Muscle of back (tissue), 13 donors: ENCODE measurements at places on chromosomes 16 and 17.

GRCh38 chr17:31869031-31869430 is 10.0 kb upstream of the COPRS start:
- no peak for DNase-seq

GRCh38 chr16:87056083-87056482 is 261.1 kb downstream of the C16orf95 start:
- DNase-seq: no peak

- DNase-seq: no peak
Measured at GRCh38 chr16:77591347-77591746, 131.0 kb upstream of the NUDT7 start.

DNA sequence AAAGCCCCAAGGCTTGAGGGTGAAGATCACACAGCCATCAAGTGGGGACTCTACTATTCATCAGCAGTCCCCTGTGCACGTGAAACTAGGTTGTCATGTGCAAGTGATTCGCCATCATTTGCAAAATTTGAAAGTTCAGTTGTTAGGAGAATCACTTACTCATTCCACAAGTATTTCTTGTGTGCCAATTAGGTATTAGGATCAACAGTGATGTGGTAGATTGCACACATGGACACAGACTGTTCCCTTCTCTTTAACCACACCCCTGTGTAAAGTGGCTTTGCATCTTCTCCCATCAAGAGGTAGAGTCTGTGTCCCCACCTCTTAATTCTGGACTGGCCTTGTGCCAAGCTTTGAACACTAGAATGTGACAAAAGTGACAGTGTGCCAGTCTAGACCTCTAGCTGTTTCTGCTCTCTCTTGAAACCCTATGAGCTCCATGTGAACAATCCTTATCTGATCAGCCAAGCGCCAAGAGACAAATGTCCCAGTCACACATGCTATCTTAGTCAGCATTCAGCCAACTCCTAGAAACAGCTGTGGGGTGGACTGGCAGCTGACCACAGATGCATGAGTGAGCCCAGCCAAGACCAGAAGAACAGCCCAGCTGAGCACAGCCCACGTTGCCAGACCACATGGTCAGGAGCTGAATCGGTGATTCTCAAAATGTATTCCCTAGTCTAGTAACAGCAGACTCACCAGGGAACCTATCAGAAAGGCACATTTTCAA is 31.5 kb upstream of the SHISA9 start:
- no peak for DNase-seq

- DNase-seq: no peak
Measured at GRCh38 chr17:60381958-60382357, 10.0 kb downstream of the USP32 start.

DNA sequence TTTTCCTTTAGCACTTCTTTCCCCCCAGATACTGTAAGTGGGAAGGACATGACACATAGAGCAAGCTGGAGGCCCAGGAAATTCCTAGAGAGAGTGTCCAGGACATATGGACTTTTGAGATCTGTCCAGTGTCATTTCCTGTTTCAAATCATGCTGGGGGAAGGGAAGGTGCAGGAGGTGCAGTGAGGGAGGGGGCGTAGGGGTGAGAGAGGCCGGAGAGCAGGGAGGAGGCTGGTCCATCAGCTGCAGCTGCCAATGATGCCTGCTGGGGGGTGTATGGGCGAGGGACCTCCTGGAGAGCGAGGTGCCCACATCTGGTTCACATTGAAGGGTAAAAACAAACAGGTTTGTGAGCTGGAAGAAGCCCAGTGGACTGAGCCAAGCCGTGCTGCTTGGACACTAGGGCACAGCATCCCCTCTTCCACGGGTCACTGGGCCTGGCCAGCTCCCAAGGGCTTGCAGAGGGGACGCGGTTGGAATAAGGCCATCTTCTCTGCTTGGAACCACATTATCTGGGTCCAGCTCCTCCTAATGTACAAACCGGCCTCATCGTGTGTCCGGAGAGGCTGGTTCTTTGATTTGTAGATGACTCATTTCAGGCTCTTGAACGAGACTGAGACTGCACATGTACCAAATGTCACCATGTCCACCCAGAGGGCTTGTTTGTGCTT is 70.4 kb upstream of the SMURF2 start:
- peak; percentile 66 for DNase-seq

DNA sequence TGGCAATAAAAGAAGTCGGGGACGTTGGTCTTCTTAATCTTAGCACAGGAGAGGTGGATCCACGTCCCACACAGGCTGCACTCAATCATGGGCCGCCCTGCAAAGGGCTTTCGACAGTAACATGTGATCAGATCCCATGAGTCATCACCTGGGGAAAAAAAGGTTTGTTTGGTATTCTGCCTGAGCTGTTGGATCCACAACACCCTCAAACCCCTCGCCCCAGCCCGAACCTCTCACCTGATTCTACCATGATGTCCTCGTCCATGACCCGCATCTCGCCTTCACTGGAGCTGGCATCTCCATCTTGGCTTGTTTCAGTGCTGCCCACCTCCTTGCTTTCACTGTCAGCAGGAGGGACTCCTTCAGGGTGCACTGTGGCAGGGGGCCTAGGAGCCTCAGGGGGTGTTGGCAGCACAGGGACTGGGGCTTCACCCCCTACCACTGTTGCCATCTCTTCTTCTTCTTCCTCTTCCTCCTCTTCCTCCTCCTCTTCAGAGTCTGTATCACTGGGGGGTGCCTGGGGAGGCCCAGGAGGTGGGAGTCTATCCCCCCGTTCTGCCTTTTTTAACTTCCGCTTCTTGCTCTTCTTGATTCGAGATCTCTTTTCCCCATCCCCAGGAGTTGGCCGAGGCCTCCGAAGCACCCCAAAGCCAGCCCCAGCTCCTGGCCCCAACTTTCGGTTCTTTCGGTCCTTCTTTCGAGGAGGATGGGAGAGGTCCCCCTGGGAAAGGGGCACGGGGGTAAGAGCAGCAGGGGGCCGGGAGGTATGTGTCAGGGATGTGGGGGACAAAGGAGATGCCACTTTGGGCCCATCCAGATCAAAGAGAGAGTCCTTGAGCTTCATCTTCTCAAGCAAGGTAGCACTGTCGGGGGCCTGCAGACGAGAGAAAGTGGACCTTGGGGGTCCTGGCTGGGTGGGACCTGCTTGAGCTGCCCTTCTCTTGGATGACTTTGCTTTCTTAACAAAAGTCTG is 1.7 kb upstream of the DVL2 start:
- DNase-seq: no peak

- DNase-seq: peak; percentile 26
Measured at GRCh38 chr16:78930561-78930960, 670.0 kb downstream of the MAF start.

- DNase-seq: no peak
Measured at GRCh38 chr17:39777534-39778365, 40.0 kb downstream of the GRB7 start.

DNA sequence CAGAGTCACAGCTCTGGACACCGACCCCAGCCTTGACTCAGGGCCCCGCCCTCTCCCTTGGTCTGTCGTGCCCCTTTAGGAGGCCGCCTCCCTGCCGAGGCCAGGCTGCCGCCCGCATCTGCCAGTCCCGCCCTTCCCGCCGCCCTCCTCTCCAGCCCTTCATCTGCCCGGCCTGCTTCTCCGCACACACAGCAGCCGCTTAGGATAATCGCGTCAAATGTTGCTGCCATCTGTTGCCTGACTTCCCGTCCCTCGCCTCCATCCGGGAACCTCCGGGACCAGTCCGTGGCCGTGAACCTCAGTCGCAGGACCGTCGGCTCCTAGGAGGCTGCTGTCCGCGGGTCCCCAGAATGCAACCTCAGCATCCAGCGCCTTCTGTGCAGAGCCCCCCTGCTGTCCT is 11.9 kb downstream of the GSE1 start:
- no peak for DNase-seq

DNA sequence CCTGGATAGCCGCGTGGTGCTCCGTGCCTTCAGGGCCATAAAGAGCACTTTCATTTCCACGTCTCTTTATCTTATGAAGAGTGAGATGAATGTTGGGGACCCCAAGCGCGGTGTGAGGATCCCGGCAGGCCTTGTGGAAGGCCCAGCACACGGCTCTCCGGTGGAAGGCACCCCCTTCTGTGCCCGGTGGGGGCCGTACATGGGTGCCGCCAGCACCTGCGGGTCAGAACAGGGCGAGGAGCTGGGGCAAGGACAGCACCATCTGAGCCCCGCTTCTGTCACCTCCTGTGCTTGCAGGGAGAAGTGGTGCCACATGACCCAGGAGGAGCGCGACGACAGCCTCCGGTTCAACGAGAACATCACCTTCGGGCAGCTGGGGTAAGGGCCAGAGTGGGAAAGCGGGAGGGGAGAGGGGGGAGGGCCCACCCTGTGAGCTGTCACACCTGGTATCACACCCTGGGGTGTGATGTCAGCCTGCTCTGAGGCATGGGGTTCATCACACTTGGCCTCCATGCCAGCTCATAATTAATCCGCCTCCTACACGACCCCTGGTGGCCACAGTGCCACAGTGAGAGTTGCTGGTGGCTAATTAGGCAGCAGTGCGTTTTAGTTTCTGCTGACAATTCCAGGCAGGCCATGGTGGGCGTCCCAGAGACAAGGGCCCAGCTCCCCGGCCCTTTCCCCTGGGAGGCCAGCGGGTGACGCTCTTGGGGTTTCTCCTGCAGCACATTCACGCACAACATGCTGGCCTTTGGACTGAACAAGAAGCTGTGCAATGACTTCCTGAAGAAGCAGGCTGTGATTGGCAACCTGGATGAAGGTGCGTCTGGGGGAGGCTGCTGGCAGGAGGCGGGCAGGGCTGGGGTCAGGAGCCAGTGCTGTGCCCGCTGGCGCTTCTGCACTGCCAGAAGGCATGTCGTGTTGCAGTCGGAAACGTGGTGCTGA is 25.7 kb downstream of the CIBAR2 start:
- peak; percentile 45 for DNase-seq

DNA sequence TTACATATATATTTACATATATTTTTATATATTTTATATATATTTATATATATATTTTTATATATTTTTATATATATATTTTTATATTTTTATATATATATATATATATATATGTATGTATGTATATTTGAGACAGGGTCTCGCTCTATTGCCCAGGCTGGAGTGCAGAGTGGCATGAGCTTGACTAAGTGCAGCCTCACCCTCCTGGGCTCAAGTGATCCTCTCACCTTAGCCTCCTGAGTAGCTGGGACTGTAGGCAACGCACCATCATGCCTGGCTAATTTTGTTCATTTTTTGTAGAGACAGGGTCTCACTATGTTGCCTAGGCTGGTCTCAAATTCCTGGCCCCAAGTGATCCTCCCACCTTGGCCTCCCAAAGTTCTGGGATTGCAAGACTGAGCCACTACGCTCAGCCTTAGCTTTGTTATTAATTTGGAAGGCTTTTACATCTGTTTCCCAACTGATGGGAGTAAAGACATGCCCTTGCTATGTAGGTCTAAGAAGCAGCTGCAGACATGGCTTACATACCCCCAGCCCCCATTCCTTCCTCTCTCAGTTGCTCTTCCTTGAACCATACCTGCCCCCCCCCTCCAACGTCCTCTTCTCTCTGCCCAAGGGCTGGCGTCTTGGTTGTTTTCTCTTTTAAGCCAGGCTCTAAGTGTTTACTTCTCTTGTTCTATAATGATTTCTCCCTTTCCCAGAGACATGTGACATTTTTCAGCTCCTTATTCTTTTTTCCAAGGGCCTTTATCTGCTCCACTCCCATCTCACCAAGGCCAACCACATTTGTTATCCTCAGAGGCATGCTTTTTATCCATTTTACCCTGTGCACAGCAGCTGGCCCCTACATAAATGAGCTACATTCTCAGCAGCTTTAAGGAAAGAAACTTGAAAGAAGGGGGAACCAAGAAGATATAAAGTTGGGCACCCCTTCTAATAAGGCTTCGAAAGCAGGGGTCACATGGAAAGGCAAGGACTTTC is 64.2 kb upstream of the ATF7IP2 start:
- no peak for DNase-seq

- DNase-seq: peak; percentile 49
Measured at GRCh38 chr17:29870836-29871465, 59.1 kb downstream of the SSH2 start.

DNA sequence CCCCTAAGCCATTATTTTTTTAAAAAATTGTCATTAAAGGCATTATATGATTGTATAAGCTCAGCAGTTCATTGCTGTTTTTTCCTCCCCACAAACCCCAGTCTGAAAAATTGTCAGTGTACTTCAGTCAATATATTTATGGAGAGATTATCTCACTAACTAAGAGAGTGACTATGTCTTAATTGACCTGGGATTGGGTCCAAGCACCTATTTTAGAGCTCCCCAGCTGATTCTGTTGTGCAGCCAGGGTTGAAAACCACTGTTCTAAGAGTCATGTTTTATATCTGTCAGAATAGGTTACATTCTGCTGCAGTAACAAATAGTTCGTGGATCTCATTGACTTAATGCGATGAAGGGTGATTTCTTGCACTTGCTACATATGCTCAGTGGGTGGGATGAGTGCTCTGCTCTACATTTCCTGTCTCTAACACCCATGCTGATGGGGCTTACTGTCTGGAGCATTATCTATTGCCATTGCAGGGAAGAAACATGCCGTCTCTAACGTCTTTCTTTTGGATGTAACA is 171.2 kb upstream of the MPHOSPH6 start:
- DNase-seq: no peak

DNA sequence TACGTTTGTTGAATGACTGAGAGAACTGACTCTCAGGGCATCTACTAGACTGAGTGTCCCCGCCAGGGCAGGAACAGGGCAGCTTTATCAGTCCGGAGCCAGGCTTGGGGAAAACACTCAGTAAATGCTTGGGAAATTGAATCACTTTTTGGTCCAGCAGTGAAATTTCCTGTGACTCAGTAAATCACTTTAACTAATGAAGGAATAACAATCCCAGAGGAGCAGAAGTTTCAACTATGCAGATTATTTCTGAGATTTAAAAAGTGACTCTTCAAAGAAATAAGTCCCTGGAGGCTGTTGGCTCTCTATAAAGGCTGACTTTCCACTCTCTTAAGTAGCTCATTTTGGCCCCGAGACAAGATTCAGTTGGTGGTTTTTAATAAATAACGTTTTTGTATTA is 101.8 kb downstream of the FOXL1 start:
- peak; percentile 85 for DNase-seq

- no peak for DNase-seq
Measured at GRCh38 chr16:10386517-10387100, 748 bp downstream of the ATF7IP2 start.

DNA sequence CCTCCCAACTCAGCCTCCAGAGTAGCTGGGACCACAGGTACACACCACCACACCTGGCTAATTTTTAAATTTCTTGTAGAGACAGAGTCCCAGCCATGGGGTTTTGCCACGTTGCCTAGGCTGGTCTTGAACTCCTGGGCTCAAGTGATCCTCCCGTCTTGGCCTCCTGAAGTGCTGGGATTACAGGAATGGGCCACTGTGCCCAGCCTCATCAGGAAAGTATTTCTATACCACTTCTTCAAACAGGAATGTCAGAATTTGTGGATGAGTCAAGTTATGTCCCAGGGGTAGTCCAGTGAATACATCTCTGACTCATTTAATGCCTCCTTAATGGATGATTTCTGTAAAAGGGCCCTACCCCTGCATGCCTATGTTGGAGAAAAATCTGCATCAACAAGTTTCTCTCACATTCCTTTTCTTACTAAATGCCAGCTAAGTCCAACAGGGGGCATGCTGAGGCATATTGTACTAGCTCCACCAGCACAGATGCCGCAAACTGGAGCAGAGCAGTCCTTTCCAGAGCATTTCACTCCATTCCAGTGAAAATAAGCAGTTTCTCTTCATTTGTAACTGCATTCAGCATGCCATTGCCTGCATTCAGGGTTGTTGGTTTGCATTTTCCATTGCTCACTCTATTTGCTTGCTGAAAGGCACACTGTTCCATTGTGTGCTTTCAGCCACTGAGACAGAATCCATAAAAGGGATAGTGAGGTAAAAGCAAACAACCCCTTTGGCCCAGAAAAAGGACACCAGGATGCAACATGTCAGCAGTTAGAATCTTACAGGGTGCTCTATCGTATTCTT is 5.3 kb upstream of the CAVIN1 start:
- DNase-seq: peak; percentile 97

- DNase-seq: no peak
Measured at GRCh38 chr17:76873856-76874255, 5.7 kb downstream of the MGAT5B start.
